CD4-positive, alpha-beta T cell treated with Interleukin-15 for 1 hour (primary cell): ENCODE measurements at places on chromosomes 11 and 22.

DNA sequence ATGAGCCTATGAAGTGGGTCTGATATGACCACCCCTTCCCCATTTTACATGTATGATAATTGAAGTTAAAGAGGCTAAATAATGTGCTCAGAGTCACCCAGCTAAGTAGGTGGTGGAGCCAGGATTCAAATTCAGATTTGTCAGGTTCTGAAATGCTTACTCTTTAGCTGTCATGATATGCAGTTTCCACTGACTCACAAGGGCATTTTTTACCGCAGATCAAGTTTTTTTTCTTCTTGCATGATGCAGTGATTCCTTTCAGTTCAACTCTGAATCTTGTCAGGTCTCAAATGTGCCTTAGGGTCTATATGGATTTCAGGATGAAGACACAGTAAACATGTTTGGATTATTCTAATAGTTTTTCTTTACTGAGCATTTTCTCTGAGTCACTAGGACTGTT lies 12.6 kb upstream of the TRIM44 start:
- DNase-seq: no peak

GRCh38 chr11:12983336-12983735 lies 25.8 kb upstream of the RASSF10 start:
- DNase-seq: no peak

DNA sequence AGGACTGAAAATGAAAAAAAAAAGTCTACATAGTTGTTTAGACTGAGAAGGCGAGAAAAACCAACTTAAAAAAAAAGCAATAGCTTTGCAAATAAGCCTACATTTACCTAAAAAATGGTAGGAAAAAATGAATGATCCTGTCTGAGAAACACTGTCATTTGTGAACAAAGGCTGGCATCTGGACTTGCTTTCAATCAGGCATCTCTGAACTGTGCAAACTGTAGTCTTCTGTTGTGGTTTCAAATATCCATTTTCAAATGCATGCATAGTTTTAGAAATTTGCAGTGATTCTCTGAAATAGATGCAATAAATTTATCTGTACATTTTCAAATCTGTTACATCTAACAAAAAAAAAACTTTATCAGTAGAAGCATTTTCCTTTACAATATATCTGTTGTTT lies 106.1 kb upstream of the LUZP2 start:
- DNase-seq: no peak

GRCh38 chr11:83680321-83680720 lies 394.2 kb upstream of the CCDC90B start:
- DNase-seq: no peak

DNA sequence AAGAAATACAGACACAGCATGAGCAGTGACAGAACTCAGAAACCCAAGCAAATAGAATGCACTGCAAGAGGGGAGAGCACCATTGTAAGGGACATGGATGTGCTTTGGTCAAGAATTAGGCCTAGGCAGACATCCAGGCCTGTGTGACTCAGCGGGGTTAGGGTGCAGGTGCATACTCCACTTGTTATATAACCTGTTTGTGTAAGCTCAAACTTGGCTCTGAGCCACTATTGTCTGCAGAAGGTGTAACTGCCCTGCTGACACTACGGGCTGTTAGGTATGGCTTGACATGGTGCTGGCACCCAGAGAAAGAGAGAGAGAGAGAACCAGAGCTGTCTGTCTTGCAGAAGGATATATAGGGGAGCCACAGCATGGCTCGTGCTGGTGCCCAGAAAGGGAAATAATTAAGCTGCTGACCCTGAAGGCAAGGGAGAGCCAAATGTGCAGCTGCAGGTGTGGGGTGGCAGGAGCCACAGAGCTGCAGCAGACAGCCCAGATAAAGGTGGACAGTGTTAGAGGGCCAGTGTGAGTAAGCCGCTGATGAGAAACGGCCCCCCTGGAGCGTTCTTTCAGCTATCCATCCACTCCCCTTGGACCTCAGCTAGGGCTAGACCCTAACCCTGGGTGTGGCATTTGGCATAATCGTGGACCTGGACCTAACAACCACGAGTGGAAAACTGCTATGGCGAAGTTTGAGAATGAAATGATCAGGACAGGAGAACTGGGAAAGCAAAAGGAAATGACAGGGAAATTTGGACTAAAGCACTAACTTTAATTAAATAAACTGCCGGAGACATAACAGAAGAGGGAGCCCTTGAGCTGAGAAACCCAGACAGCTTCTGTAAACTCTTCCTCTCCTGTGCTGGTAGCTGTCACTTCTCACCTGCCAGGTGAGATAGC lies 253.0 kb upstream of the CCDC179 start:
- DNase-seq: no peak

DNA sequence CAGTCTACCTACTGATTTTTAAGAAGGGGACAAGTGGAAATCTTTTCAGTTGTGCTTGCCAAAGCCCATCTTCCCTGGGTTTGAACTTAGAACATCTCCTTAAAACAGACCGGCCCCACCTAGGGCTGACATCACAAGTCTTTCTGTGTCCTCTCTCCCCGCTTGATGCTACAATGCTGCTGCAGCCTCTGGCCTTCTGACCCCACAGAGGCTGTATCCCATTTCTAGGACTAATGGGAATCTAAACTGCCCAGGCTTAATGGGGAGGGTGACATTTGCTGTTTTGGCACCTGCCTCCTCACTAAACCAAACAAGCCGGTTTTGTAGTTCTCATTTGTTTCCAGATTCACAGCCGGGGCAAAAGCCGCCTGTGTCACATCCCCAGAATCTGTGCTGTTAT lies 121.3 kb upstream of the CADM1 start:
- no peak for DNase-seq

DNA sequence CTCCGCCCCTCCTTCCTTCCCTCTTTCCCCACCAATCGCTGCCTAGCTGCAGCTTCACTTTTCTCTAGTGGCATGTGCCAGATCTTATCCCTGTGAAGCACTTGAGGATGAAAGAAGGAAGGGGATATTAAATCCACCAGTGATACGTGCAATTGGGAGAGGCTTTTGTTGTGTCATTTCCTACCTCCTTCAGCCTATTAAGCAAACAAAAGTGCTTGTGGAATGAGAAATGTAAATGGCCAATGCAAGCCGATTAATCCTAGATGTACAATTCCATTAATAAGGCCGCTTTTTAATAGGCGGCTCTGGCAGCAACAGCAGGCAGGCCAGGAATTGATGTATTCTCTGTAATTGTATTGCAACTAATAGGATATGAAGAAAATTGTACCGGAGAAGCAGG lies 23.3 kb downstream of the NTM start:
- DNase-seq: no peak

GRCh38 chr11:70517988-70518907 lies 119.9 kb downstream of the CTTN start:
- no peak for DNase-seq
